ENCODE measurements at places on chromosomes 1 and 21.

- DNase-seq = no peak
Measured at GRCh38 chr1:71687376-71687775, 595.0 kb downstream of the NEGR1 start.

- peak; percentile 42 for DNase-seq
Measured at GRCh38 chr1:68141071-68142021, 90.9 kb upstream of the DIRAS3 start.

- no peak for DNase-seq
Measured at GRCh38 chr21:41703857-41704501, 62.9 kb downstream of the RIPK4 start.

DNA sequence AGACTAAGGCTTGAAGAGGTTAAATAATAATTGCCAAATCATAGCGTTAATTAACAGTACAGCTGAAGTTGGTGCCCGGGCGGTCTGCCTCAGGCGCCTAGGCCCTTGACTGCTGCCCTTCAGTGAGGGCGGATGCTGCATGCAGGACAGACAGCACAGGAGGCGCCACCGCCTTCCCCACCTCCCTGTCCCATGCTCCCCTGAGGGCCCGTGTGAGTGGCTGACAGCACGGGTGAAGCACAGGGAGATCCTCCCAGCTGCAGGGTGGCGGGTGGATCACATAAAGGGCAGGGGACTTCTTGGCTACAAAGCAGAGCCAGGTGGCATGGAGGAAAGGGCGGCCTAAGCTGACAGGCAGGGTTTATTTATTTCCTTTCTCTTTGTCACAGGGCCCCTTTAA, 49.1 kb downstream of the DDX20 start:
- no peak for DNase-seq

DNA sequence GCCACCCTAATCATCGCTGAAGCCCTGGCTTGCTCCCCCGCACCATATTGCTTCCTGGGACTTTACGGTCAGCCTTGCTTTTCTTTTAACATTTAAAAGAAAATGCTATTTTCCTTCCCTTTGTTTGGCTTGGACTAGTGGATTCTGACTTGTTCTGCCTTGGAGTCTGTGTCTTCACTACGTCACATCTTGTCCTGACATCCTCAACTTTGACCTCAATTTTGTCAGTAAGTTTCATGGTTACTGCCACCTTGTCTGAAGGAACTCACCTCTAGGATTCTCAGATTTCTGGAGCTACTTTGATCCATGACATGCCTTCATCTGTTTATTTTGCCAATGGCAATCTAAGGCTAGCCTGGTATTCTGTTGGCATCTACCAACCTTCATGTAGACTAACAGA, 4.3 kb downstream of the RNASEL start:
- no peak for DNase-seq

DNA sequence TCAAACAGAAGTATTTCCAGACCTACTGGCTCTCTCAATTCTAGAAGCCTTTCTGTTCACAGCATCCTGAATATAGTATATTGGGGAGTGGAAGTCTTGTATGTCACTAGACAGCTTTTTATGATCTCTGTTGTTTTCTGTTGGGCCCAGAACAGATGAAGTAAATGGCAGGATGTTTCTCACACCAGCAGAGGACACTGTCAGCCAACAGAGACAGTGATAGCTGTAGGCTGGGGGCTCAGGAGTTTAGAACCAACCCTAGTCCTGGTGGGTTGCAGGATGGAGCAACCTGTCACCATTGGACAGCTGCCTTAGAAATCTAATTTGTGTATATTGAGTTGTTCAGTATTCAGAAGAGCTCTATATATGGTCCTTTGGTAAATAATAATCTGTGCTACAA, 16.9 kb downstream of the AGO1 start:
- no peak for DNase-seq

- DNase-seq = no peak
Measured at GRCh38 chr1:57727121-57727520, 303.3 kb upstream of the DAB1 start.

DNA sequence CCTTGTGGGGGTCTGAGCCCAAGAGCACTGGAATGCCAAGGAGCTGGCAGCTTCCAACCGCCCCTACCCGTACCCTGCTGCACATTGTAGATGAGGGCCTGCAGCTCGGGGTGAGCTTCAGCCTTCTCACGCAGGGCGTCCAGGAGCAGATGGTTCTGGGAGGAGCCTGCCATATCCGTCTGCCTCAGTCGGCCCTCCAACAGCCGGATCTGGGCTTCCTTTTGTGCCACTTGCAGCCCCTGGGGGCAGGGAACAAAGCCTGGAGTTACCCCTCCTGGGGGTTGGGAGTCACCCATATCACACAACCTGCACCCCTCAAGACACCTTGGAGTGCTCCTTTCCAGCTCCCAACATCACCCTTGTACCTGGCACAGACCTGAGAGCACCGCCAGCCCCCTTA, 34.8 kb downstream of the KIF21B start:
- DNase-seq = no peak

DNA sequence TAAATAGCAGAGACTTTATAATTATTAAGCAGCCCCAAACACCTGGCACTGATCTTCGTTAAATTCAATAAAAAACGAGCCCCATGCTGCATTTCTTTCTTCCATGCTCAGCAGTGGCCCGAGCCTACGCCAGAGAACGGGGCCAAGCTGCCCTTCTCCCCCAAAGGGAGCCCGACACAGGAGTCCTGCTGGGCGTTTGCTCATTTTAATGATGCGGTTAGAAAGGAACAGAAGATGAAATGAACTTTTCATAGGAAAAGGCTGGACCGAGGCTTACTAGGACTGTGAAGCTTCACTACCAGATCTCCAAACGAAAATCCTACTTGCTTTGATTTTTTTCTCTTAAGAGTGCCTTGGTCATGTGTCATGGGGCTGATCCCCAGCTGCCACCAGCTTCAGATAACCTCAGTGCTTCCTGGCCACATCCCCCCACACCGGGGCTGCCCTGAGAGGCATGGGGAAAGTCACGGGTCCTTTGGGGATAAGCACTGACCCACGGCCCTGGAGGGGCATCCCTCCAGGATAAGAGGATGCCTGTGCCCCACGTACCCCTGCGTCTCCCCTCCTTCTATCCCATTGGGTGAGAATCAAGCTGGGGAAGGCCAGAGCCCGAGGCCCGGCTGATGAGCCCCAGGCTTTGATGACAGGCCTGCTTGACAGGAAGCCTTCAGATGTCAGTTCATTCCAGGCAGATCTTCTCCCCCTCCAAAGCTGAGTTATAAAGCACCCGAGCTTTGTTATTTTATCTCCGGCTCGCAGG, 34.2 kb downstream of the PGBD5 start:
- DNase-seq = no peak

DNA sequence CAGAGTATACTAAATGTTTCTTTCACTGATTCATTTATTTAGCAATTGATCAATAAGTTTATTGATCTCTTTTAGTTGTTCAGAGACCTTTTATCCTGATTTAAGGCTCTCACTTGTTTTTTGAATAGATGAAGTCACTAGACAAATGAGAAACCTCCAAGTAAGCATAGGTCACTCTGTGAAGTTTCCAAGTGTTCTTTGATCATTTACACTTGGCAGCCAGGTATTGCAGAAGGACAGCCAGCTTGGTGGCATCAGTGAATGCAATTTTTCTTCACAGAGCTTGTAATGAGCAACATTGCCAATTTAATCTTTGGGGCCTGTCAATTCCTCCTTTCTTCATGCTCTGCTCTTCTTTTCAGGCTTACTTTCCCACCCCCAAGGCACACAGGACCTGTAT, 413.0 kb downstream of the OMA1 start:
- DNase-seq = no peak

DNA sequence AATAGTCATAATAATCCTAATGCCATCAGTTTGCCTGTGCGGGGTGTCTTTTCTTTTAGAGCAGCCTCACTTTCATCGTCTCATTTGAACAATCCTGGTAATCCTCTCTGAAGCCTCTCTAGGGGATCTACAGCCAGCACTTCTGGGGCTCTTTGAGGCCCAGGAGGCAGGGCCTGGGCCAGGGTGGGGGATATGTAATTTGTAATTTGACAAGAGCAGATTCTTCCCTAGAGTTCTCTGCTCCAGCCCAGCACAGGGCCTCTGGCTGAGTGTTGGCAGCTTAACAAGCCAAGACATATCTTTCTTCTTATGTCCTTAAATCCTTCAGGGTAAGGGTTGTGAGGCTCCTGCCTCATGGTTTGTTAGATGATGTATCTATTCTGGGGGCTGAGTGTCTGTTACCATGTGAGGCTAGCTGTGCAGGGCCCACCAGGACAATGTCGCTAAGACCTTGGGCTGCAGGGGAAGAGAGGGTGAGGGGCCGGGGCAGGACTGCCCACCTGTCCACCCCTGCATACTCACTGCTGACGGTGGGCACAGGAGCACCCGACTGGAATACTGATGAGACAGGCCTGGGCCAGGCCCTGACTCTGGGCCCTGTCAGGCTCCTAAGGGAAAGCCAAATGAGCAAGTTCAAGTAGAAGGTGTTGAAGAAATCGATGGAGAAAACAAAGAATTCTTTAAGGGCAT, 45.3 kb upstream of the PARP1 start:
- DNase-seq = no peak

DNA sequence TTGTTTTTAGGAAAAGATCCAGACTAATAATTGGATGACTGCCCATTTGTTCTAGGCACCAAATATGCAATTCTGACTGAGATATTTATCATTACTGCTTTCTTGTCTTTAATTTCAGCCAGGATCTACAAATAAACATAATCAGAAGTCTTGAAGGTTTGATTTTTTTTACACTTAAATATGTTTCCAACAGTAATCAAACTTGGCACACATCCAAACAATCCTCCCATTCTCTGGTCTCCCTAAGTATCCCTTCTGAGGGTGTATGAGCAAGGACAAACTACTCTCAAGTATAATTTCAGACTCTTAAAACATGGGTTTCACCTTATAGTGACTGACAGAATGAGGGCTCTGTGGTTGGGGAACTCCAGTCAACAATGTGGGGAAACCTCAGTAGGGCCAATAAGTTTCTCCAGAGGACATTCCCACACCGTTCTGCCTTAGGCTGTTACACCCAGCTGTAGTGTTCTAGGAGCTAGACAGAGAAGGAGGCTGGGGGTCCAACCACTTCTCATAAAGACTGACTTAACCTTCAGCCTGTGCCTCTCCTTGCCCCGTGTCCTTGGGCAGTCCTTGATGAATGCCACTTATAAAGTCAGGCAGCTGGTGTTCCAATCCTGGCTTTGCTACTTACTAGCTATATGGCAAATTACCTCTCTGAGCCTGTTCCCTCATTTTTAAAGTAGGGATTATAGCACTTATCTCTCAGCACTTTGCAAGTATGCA, 1.5 kb upstream of the PALMD start:
- DNase-seq = no peak

- DNase-seq = no peak
Measured at GRCh38 chr1:182845379-182845778, 6.2 kb downstream of the DHX9 start.

DNA sequence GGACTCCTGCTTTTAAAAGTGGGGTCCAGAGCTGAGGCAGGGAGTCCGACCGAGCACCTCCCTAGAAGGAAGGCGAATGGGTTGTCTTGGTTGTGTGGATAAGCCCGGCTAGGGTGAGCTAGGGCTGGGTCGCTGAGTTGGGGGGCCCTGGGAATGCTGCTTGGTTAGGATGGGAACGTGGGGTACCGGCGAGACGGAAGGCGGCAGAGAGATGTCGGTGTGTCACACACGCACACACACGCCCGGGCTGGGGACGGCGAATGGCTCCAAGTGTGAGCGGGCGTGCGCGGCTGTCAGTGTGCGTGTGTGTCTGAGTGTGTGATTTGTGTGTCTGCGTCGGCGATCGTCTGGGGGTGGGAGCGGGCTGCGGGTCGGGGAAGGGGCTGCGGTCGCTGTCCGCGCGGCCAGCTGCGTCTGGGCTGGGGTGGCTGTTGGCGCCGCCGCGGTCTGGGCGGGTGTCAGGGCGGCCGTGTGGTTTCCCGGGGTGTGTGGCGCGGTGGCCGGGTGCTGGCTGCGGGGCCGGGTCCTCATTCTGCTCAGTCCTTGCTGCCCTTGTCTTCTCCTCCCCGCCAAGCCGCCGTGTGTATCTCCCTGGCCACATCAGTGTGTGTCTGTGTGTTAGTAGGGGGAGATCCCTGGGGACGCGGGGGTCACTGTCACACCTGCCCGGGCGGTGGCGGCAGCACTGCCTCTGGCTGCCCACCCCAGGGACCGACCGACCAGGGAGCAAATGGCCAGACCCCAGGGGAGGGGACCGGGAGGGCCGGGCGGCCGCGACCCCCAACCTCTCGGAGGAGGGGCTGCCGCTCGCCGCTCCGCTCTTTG, 1.1 kb downstream of the EFNA3 start:
- DNase-seq = no peak

DNA sequence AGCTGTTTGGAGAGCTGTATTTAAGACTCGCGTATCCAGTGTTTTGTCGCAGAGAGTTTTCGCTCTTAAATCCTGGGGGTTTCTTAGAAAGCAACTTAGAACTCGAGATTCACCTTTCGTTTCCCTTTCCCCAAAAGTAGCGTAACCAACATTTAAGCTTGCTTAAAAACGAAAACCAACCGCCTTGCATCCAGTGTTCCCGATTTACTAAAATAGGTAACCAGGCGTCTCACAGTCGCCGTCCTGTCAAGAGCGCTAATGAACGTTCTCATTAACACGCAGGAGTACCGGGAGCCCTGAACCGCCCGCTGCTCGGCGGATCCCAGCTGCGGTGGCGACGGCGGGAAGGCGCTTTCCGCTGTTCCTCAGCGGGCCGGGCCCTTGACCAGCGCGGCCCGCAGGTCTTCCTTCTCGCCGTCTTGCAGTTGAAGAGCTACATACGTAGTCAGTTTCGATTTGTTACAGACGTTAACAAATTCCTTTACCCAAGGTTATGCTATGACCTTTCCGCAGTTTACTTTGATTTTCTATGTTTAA, 1.9 kb downstream of the OLIG1 start:
- DNase-seq = no peak
